Right forelimb (tissue), 1 donor: ENCODE measurements at places on chromosomes 5 and 9.
A peak's percentile ranks its signal among the peaks of the same experiment; 100 is the strongest.

GRCh38 chr9:98251551-98251950 is 3.9 kb downstream of the TBC1D2 start:
- no peak for DNase-seq

DNA sequence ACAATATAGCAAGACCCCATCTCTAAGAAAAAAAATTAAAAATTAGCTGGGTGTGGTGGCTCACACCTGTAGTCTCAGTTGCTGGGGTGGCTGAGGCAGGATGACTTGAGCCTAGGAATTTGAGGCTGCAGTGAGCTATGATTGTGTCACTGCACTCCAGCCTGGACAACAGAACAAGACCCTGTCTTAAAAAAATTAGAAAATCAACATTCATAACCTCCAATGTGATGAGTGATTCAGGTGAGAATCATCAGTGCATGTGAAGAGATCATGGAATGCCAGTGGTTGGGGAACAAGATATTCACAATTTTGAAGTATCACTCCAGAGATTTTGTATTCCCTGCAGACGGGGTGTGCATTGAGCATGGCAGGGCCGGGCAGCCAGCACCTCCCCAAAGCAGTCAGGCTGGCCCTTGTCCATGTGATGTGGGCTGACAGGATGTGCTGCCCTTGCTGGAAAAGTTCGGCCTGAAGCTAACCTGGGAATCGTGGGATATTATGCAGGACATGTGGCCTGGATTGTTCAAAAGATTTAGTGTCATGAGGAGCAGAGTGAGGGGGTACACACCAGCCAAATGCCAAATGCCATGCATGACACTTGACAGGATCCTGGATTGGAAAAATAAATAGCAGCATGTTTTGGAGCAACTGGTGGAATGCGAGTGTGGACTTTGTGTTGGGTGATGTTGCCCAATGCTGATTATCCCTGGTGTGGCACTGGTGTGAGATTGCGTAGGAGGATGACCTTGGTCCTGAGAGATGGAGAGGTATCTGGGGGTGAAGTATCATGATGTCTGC is 189.0 kb downstream of the RGS3 start:
- no peak for DNase-seq

- peak; percentile 75 for DNase-seq
Measured at GRCh38 chr9:133135146-133135745, 14.2 kb upstream of the RALGDS start.

GRCh38 chr5:107682533-107682932 is 11.8 kb upstream of the EFNA5 start:
- DNase-seq = no peak

GRCh38 chr9:124733964-124734740 is 37.0 kb downstream of the NR6A1 start:
- DNase-seq = no peak
